ENCODE measurements at places on chromosomes 2 and 18.

DNA sequence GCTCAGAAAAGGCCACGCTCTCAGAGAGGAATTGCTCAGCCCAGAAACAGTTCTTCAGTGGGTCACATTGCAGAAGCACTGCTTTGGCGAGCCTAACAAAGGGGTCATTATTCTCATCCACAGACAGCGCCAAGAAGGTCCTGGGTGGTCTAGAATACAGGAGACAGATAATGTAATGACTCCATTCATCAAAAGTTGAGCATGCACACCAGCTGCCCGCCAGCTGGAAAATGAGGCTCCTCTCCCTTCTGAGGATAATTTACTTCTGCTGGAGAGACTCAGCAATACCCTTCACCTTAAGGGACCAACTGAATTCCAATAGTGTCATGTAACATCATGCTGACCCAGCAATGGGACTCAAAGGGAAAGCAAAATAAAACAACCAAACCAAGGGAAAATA lies 79.9 kb downstream of the TRIB2 start:
- DNase-seq, result no peak

DNA sequence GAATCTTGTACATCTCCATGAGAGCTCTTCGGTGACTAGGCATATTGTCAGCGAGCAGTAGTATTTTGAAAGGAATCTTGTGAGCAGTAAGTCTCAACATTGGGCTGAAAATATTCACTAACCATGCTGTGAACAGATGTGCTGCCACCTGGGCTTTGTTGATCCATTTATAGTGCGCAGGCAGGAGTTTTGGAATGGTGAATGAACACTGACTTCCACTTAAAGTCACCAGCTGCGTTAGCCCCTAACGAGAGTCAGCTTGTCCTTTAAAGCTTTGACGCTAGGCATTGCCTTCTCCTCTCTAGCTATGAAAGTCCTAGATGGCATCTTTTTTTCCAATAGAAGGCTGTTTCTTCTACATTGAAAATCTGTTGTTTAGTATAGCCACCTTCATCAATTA lies 4.1 kb downstream of the ASB1 start:
- no peak for DNase-seq

GRCh38 chr2:42008241-42008921 lies 39.4 kb upstream of the PKDCC start:
- DNase-seq, result no peak

DNA sequence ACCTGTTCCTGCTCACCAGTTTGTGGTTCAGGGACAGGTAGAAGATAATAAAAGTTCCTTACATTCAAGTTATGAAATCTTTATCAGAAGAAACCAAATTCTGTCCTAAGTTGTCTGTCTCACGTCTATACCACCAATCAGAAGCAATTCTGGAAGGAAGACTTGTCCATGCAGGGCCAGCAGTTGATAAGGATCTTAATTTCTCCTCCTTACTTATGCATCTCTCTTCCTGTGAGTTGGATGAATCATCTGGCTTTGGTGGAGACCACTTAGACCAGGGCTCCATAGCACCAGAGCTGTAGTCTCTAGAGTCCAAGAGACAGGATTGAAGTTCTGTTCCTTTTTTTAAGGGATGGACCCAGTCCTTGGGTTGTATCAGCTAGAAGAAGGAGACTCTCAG lies 106.5 kb downstream of the APOB start:
- DNase-seq, result no peak

GRCh38 chr2:233443511-233444183 lies 89.4 kb downstream of the DGKD start:
- DNase-seq, result peak; percentile 90

GRCh38 chr2:86633155-86633651 lies 9.5 kb upstream of the RNF103 start:
- no peak for DNase-seq

DNA sequence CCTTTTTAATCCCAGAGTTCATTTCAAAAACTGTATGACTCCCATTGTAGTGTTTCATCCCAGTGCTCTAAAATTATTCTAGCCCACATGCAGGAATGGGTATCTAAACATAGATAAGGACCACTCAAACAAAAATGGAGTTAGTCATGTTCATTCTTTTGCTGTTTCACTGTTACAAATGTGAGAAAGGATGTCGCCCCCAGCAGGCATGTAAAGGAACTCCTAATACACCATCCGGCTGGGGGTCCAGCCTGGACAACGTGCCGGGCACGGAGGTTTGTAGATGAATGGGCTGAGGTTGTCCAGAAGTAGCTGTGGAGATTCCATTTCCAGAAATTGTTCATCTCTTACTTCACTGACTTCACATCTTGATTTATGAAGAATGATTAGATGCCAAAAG lies 101.9 kb upstream of the RAB12 start:
- DNase-seq, result no peak

- no peak for DNase-seq
Observed at GRCh38 chr2:205273148-205273547, 409.2 kb upstream of the NRP2 start.

DNA sequence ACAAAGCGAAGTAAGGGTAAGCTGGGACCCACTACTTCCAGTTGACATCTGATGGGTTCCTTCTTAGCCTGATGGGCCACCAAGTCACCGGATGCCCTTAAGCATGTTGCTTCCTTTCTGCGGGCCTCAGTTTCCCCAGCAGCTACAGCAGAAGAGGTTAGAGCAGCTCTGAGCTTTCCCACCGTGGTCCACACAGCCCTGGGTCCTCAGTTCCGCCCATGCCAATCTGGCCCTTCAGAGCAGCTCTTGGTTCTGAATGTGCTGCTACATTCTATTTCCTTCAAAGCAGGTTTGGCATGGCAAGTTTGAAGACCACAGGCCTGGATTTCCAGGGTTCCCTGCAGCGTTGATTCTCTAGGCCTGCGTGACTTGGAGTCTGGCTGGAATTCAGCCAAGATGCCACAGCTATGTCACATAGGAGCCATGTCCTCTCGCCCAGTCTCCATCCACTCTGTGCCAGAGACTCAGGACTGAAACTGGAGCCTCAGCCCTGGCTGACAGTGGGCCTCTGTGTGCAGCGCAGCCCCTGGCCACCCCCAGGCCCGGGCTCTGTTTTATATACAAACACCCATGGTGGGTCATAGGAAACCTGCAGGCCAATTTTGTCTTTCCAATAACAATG lies 79.6 kb downstream of the TFCP2L1 start:
- DNase-seq, result no peak

DNA sequence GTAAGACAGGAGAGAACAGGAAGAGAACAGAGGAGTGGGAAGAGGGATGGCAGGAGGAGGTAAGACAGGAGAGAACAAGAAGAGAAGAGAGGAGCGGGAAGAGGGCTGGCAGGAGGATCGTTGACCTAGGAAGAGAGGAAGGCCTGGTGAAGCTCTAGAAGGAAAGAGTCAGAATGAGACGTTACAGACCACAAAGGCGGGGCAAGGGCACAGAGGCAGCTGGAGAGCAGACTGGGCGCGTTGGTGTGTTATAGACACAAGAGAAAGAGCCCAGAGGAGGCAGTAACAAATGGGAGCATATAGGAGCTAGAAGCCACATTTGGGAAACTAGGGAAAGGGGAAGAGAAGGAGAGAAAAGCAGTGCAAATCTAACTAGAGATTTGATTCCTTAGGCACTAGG lies 26.6 kb downstream of the PTRHD1 start:
- DNase-seq, result no peak

DNA sequence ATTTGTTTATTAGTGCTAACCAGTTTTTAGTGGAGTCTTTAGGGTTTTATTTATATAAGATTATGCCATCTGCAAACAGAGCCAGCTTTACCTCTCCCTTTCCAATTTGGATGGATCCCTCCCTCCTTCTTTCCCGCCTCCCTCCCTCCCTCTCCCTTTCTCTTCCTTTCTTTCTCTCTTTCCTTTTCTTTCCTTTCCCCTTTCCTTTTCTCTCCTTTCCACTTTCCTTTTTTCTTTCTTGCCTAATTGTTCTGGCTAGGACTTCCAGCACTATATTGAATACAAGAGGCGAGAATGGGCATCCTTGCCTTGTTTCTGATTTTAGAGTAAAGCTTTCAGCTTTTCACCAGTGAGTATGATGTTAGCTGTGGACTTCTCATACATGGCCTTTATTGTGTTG lies 24.1 kb downstream of the COLEC11 start:
- DNase-seq, result no peak

DNA sequence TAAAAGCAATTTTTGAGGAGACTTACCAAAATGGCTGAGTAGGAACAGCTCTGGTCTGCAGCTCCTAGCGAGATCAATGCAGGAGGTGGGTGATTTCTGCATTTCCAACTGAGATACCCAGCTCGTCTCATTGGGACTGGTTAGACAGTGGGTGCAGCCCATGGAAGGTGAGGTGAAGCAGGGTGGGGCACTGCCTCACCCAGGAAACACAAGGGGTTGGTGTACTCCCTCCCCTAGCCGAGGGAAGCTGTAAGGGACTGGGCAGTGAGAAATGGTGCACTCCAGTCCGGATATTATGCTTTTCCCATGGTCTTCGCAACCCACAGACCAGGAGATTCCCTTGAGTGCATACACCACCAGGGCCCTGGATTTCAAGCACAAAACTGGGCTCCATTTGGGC lies 419.0 kb downstream of the NUP35 start:
- no peak for DNase-seq

DNA sequence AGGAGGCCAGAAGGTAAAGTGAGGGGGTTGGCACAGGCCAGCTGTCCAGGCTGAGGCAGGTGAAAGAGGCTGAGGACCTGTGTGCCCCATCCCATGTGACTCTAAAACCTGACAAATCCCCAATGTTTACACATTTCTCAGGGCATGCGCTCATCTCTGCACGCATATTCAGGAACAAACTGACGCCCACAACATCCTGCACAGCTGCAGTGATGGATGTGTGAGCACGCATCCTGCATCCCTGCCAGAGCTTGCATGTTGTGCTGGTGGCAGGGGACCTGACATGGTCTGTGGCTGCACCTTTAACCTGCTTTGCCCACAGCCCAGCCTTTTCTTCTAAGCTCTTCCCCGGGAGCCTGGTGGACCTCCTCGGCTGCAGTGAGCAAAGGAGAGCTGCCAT lies 83.1 kb downstream of the FBXO15 start:
- DNase-seq, result no peak

DNA sequence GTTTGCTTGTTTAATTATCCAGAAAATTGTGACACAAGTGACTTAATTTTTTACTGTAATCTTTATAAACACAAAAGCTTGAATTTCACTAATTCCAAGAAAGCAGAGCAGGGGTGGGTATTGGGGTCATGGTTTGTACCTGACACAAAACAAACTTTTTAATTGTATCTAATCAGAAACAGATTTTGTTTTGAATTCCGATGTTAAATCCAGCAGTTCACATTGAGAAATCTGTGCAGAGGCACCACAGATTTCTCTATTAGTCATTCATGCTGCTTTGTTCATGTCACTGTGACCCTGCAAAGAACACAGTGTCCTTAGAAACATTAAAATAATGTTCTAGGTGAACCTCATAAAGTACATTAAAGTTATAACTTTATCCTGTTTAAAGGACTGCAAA lies 443.4 kb downstream of the NYAP2 start:
- no peak for DNase-seq

GRCh38 chr18:9334973-9335696 lies 562 bp downstream of the TWSG1 start:
- DNase-seq, result peak; percentile 36

GRCh38 chr2:17148407-17149145 lies 369.7 kb downstream of the RAD51AP2 start:
- no peak for DNase-seq

DNA sequence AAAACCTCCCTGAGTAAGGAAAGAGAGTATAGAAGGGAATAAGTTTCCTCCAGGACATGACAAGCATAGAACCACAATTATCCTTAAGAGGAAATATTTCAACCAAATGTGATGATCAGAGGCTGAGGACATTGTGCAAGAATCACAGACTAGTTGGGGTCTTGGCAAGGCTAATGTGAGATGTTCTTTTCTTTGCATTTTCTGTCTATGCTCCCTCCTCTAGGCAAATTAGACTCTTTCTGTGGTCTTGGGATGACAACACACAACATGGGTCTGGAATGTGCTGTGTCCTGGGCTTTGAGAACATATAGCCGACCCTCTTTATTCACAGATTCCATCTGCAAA lies 32.0 kb upstream of the IL1RL1 start:
- DNase-seq, result no peak

DNA sequence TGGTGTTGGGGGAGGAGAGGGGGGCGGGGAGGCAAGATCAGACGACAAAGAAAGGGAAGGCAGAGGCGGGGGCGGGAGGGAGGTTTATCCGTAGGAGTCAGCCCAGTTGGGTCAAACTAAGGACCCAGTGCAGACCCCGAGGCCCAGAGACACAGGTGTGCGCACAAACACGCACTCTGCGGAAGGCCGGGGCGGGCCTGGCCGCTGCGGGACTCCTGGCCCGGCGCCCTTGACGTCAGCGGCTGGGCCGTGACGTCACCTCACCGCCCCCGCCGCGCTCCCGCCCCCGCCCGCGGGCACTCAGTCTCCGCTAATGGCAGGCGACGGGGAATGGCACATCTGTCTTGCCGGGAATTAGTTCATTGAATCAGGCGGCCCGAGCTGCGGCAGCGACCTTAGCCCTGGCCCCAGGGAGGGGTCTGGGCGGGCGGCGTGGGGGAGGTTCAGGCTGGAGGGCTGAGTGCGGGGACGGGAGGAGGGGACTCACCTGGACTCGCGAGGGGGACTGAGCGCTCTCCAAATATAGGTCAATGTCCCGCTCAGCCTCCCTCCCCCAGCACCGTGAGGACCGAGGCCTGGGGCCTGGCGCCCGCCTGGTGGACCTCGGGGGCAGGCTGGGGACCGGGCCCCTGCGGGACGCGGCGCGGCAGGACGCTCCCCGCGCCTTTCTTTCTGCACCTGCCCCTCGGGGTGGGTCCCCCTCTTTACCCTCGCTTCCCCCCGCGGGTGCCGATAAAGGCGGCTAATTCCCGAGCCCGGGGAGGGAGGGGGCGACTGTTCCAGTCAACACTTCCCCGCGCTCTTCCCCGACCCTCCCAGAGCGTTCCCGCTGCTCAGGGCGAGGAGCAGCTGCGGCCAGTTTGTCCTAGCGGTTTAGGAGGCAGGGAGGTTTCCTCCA lies 15.5 kb upstream of the ECEL1 start:
- no peak for DNase-seq

DNA sequence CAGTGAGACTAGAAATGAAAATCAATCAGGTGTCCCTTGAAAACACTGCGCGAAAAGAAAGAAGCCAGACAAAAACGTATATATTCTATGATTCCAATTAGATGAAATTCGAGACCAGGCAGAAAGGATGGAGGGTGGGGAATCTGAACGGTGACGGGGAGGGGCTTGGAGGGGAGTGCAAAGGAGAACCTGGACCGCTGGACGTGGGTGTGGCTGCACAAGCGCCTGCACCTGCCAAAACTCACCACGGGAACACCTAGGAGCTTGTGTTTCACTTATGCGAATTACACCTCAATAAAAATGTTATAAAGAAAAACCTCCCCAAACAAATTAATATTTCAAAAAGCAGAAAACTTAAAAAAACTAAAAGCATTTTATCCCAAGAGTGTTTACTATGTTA lies 21.9 kb downstream of the THAP4 start:
- DNase-seq, result no peak

Data from GM12892 (cell line).